ENCODE measurements at places on chromosomes 2 and 18.

DNA sequence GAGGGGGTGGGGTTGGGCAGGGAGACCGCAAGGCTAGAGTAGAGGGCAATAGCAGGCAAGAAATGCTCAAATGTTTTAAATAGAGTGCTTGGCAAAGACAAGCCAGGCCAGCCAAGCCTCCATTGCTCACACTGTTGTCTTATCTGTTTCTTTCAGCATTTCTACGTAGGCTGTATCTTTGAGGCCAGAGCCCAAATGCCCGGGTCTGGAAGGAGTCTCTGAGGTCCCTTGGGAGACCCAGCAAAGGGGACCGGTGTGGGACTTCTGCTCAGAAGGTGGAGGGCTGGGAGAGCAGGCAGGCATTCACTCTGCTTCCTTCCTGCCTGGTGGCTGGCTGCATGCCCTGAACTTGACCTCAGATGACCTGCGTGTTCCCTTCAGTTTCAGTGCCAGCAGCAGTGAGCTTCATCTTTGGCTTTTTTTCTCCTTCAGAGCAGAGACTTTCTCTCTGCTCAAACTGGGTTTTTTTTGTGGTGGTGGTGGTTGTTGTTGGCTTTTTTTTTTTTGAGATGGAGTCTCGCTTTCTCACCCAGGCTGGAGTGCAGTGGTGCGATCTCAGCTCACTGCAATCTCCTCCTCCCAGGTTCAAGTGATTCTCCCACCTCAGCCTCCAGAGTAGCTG, 13.7 kb upstream of the TET3 start:
- peaks cover 2% of the 10 kb centered on the region for H3K27me3 ChIP-seq
- H3K27ac ChIP-seq = peak overlapping the region; percentile 88
- peaks cover 67% of the 10 kb centered on the region for H3K4me1 ChIP-seq
- DNase-seq = peak; percentile 77

DNA sequence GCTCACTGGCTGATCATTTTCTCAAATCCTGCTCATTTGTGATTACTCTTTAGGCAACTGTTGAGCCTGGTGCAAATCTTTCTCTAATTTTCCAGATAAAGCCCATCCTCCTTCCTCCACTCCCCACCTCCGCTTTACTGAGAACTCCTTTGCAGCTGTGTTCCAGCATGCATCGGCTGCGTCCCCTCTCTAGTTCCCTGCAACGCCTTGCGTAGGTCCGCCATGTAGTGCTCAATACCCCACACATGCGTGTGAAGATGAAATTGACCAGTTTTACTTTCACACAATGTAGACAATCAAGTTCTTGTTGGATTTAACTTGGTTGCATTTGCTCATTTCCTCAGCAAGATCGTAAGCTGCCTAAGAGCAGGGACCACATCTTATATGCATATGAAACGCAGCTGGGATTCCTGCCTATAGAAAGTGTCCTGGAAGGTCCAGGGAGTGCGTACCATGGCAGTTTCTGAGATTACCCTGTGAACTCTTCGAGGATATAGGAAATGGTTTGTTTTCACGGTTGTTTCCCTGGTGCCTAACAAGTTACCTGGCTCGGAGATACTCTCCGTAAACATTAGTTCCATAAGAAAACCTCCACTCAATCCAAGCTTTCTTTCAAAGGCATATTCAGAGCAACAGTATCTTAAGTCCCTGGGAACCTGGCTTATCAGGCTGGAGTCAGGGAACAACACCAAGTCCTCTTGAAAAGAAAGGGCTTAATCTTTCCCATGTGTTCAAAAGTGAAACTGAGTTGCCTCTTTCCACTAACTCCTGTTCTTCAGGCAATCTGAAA, 766.4 kb upstream of the ID2 start:
- H3K36me3 ChIP-seq = no peaks in the 10 kb centered on the region
- no peaks in the 10 kb centered on the region for H3K27me3 ChIP-seq
- H3K27ac ChIP-seq = no peak overlapping the region
- no peak for DNase-seq
- no peaks in the 10 kb centered on the region for H3K4me1 ChIP-seq
- H3K4me3 ChIP-seq = no peak overlapping the region

GRCh38 chr2:177692783-177693269, 300.3 kb downstream of the AGPS start:
- no peak overlapping the region for H3K27ac ChIP-seq
- H3K36me3 ChIP-seq = no peaks in the 10 kb centered on the region
- H3K4me1 ChIP-seq = no peaks in the 10 kb centered on the region

DNA sequence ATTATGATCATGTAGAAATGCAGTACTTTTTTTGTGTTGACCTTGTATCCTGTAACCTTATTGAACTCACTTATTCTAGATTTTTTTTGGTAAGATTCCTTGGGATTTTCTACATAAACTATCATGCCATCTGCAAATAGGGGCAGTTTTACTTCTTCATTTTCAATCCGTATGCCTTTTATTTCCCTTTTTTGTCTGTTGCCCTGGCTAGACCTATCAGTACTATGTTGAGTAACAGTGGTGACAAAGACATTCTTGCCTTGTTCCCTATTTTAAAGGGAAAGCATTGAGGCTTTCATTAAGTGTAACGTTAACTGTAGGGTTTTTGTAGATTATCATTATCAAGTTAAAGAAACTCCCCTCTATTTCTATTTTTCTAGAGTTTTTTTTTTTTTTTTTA, 92.3 kb downstream of the LYPD1 start:
- no peak for DNase-seq
- H3K27ac ChIP-seq = no peak overlapping the region
- H3K36me3 ChIP-seq = no peaks in the 10 kb centered on the region
- H3K4me3 ChIP-seq = no peak overlapping the region
- H3K4me1 ChIP-seq = no peaks in the 10 kb centered on the region
- no peaks in the 10 kb centered on the region for H3K27me3 ChIP-seq

DNA sequence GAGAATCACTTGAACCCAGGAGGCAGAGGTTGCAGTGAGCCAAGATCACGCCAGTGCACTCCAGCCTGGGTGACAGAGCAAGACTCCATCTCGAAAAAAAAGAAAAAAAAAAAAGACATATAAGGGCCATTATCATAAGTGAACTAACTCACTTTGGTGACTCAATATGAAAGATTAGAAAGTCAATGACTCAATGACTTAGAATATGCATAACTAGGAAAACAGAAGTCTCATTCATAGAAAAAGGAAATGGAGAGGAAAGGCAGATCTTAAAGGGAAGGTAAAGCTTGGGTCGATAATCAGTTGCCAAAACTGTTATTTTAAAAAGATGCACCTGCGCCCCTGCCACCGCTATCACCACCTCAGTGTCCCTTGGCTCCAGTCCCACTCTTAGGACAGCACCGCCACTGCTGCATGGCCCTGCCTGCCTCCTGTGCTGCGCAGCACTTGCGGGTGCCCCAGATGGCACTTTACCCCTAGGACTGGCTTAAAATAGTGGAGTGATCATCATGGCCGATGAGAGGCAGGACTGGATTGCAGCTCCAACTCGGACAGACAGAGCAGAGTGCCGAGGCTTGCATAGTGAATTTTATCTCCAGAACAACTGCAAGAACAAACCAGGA, 54.7 kb downstream of the INO80D start:
- H3K27me3 ChIP-seq = no peaks in the 10 kb centered on the region
- no peak overlapping the region for H3K27ac ChIP-seq
- no peak overlapping the region for H3K4me3 ChIP-seq
- H3K36me3 ChIP-seq = peaks cover 75% of the 10 kb centered on the region
- peaks cover 36% of the 10 kb centered on the region for H3K4me1 ChIP-seq
- no peak for DNase-seq
